ENCODE measurements at places on chromosomes 3 and 15.
A peak's percentile ranks its signal among the peaks of the same experiment; 100 is the strongest.

DNA sequence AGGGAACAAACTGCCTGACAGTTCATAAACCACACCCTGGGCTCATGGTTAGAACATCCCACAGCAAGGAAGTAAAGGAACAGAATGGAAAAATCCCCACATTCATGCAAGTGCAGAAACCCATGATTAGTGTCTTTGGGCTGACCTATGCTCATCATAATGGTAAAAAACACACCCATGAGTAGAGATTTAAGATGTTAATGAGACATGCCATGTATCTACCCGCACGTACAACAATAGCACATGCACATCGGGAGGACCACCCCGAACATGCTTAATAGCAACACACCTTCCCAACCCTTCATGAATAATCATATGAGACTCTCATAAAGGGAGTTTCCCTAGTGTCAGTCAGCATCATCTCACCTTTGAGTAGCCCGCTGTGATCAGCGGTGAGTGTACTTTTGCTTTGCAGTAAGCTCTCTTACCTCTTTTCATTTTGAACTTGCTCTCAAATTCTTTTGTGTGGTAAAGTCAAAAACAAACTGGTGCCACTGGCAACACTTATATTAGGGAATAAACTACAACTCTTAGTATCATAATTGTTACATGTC, 23.2 kb downstream of the ZBED2 start:
- DNase-seq, result peak; percentile 43

DNA sequence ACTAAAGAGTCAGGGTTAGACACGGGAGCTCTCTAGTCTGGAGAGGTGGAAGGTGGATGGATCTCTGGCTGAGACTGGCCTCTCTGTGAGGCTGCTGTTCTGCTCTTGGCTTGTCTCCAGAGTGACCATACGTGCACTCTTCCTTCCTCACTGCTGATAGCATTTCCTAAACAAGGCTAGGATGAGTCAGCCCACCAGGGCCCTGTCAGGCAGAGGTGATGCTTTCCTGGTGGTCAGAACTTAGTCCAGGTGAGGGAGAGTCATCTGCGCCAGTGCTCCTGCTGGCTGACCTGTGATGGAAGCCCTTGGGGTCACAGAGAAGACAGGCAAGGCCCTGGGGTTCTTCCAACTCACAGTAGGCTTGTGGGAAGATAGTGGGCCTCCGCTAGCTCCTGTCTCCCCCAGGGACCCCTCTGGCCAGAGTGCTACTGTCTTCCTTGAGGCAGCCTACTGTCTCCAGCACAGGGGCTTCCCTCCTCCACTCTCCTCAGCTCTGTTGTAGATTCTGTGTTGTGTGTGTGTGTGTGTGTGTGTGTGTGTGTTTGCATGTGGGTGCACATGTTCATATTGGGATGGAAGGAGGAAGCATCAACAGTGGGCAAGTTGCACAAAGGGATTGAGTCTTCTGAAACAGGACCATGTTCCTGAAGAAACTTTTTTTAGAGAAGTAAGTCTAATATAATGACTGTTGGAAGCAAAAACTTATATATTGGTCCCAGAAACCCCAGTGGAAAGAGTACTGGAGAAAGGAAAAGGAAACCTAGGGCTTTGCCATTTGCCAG, 16.5 kb downstream of the ALPK3 start:
- DNase-seq, result no peak

GRCh38 chr3:15310491-15311370, 21.7 kb downstream of the SH3BP5 start:
- peak; percentile 74 for DNase-seq

GRCh38 chr15:64044300-64045100, 1.8 kb downstream of the DAPK2 start:
- no peak for DNase-seq

DNA sequence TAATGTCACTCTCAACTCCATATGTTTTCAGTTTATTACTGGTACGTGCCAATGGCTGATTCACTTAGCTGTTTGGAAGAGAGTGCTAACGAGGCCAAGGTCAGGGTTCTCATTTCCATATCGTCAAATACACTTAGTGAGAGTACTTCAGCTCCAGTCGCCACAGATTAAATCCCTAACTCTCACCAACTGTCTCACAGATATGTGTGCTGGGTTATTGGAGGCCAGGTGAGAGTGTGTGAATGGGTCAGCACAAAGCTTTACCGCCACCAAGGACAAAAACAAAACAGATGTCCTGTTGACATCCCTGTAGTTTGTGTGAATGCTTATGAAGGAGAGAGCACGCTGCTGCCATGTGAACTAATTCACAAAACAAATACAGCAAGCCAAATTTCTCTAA, 133.5 kb upstream of the TBL1XR1 start:
- no peak for DNase-seq

DNA sequence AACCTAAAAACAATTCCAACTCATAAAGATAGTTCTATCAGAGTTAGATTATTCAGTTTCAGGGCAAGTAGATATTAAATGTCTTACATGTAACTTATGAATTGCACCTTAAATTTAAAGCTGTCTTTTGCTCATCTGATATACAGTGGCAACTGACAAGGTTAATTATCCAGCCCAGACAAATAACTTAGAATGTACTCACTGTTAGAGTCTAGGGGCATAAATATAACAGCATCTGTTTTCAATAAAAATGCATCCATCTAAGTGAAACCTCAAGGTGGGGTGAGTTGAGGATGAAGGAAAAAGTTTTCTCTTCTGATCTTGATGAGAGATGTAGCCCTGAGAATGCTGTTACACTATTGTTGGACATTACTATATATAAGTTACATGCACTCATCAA, 112.6 kb downstream of the FBN1 start:
- no peak for DNase-seq

DNA sequence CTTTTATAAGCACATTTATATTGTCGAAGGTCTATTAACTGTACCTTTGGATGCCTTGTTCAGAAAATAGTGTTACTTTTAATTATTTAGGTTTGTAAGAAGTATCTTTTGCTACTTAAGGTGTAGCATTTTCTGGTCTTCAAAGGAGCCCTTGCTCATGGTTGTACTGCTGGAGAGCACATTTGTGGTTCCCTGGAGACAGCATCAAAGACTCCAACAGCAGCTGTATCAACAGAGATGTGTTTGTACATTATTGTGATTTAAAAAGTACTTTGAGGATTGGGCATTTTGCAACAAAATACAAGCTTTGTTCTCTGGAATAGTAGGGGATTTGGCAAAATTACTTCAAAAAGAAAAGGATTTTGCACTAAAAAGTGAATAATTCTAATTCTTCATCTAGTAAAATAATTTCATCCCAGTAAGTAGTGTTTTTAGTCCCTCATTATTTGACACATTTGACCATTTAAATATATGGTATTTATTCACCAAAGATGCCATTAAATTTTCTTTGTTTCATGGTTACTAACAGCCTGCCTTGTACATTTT, 16.5 kb downstream of the TBC1D23 start:
- DNase-seq, result no peak

- no peak for DNase-seq
Observed at GRCh38 chr3:110123946-110124345, 786.6 kb upstream of the DPPA4 start.

DNA sequence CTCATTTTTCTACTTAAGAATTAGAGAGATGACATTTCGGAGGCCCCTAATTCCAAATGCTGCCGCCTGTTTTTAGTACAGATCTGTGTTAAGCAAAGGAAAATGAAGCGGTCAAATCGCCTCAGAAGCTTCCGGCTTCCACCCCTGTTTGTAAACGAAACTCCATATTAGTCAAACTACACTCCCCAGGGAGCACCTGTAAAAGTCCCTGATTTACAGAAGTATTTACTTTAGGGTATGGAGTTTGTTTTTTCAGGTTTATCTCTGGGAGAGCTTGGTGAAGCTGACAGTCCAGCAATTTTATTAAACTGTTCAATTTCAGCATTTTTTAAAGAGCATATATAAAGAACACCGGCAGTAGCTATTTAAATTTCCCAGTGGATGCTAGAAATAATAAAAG, 319.8 kb downstream of the FHIT start:
- DNase-seq, result no peak

- no peak for DNase-seq
Observed at GRCh38 chr3:164375995-164376394, 702.3 kb downstream of the SI start.

DNA sequence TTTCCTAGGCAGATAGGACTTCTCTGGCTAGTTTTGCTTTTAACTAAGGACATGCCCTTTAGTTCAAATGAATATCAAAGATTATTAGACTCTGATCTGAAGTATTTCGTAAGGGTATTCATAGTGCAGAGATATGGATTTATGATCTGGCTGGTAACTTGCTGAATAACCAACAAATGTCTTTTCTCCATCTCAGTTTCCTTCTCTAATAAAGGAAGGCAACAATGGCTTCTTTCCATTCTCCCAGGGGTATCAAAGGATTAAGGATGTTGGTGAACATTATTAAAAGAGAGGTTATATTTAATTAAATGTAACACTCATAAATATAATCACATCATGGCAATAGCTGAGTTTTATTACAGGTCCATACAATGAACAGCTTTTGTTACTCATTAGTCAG, 79.2 kb upstream of the STXBP5L start:
- DNase-seq, result no peak

- no peak for DNase-seq
Observed at GRCh38 chr3:40920041-40920440, 279.3 kb upstream of the CTNNB1 start.

- DNase-seq, result no peak
Observed at GRCh38 chr3:127762077-127762786, 60.1 kb downstream of the MGLL start.

DNA sequence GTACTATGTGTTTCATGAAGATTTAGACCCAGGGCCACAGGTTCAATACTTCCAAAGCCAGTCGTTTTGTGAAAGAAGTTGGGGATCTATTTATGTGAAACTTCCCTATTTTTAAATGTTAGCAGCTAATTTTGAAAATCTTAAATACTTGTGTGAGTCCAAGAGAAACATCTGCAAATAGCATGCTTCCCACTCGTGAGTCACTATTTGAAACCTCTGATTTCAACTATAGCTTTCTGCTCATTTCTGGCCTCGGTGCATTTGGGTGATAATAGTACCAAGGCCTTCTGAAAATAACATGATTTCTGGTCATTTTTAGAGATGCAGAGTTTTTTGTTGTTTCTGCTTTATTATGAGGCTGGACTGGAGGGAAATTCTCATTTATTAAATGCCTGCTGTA, 110.0 kb downstream of the OPA1 start:
- DNase-seq, result no peak

GRCh38 chr3:65745306-65745705, 293.4 kb downstream of the MAGI1 start:
- no peak for DNase-seq

DNA sequence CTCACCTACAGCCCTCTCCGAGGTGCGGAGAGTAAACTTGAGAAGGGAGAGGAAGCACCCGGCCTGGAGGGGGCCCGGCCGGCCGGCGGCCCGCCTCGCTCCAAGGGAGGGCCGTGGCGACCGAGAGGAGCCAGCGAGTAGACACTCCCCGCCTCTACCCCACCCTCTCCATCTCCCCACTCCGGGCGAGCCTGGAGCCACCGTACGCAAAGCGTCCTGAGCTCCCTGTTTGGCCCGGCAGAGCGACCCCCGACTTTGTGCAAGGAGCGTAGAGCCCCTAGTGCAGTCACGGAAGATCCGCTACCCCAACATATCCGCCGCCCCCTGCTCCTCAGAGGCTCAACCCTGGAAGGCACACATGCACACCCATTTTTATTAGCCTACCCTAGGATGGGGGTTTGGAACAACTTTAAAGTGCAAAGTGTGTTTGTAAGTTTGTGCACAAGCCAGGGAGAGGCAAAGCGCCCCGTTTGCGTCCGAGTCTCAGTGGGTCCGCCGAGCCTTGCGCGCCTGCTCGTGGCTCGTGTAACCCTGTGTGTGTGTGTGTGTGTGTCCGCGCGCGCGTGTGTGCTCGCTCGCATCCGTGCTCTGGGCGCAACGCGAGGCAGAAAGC, 508 bp upstream of the SMAD6 start:
- no peak for DNase-seq

- peak; percentile 50 for DNase-seq
Observed at GRCh38 chr3:183253528-183254486, 754 bp downstream of the B3GNT5 start.

DNA sequence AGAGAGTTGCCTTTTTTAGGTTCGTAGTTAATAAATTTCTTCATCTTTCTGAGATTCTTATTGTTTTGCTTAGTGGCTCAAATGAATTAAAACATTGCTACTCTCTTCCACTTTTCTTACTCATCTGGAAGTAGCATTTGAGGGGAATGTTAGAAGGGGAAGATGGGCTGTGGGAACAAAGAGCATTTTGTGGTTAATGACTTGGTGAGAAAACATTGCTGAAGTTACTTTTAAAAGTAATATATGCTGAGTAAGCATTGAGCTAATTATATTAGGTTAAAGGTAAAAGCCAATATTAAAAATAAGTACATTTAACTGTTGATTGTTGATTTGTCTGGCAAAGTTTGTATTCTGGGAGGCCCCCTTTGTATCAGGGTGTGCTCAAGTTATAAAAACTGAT, 5.7 kb downstream of the MORF4L1 start:
- DNase-seq, result no peak

- no peak for DNase-seq
Observed at GRCh38 chr3:63037116-63037515, 161.9 kb upstream of the CADPS start.

- DNase-seq, result no peak
Observed at GRCh38 chr3:10635446-10636076, 130.2 kb upstream of the ATP2B2 start.

GRCh38 chr3:133939463-133939835, 43.8 kb upstream of the RAB6B start:
- no peak for DNase-seq

GRCh38 chr3:150232992-150233451, 175.1 kb upstream of the TSC22D2 start:
- no peak for DNase-seq

GRCh38 chr3:14832975-14833722, 14.4 kb downstream of the FGD5 start:
- DNase-seq, result no peak

- no peak for DNase-seq
Observed at GRCh38 chr3:56796202-56796601, 5.5 kb downstream of the ARHGEF3 start.

- DNase-seq, result peak; percentile 92
Observed at GRCh38 chr15:75029378-75030022, 6.1 kb downstream of the PPCDC start.

- DNase-seq, result no peak
Observed at GRCh38 chr3:13656584-13657301, 107.8 kb downstream of the FBLN2 start.

DNA sequence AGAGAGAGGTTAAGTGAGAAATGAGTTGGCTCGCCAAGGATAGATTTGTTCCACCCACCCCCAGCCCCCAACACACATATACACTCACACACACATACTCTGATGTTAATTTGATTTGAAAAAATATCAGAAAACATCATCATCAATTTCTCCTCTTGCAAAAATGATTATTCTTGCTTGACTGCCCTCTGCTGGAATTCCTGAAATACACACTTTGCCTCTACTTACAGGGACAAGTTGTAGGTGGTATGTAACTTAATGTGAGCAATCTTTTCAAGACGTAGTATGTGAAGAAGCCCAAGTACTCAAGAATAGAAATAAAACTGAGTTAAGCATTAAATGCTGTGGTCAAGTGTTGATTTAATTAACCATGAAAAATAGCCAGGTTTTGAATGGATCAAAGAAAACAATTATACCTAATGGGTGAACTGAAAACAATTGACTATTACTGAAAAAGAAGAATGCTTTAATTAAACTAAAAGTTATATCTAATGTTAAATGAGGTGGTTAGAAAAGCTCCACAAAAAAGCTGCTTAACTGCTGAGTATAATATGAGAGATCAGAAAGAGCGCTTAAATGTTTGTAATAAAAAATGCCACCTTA, 46.6 kb upstream of the MDFIC2 start:
- DNase-seq, result no peak

- DNase-seq, result no peak
Observed at GRCh38 chr3:65666448-65667091, 372.1 kb downstream of the MAGI1 start.

Data from activated CD4-positive, alpha-beta T cell treated with anti-CD3 and anti-CD28 coated beads, Interleukin-2, amount 50 U/mL, for 48 hours (primary cell).